ENCODE measurements at places on chromosomes 5 and 9.

DNA sequence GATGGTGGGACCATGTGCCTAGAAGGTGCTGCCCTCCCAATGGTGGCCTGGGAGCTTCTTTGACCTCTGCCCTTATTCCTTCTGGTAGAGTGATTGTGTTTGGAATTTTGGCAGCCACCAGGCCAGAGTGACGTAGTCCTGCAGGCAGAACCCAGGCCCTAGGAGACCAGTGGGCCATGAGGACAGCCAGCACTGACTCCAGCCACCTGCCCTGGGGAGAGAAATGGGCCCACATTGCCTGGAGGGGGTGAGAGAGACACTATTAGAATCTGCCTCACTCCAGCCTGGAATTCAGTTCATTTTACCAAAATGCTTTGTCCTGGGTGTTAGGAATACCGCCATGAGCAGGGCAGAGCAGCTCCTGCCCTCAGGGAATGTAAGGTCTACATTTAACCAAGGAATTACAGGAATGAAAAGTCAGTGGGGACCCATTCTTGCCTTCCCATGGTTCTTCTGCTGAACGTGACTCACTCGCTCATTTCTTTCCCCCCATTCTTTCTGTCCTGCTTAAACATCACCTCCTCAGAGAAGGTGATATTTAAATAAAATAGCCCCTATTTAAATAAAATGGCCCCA lies 5.5 kb upstream of the COL27A1 start:
- DNase-seq = no peak

- no peak for DNase-seq
Observed at GRCh38 chr9:28379082-28379481, 805.8 kb upstream of the C9orf72 start.

DNA sequence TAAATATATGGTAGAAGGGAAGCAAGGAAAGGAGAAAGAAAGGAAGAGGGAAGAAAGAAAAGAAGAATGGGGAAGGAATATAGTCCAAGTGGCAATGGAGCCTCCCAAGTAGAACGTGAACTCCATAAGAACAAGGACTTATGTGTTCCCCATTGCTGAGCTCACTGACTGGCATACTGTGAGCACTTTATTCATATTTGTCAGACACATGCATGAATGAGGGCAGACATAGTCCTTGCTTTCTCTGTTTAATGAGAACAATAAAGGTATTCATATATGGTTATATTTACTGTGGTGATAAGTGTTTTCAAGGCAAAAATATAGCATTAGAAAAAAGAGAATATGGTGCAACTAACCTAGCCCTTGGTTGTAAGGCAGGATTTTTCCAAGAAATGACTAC lies 23.6 kb upstream of the HMHB1 start:
- no peak for DNase-seq

- no peak for DNase-seq
Observed at GRCh38 chr9:124471761-124472160, 21.5 kb downstream of the ADGRD2 start.

DNA sequence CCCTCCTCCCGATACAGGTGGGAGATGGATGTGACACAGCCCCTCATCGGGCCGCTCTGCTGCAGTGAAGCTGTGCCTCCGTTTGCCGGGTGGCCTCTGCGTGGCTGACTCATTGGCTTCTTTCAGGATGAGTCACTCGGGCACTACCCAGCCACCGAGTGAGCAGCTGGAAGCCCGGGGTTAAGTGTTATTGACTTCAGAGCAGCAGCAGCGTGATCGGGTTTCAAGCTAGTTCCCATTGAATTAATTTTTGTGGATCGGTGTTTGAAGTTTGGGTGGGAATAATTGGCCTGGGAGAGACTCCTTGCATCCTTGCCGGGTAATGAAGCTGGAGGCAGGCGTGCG lies 266.4 kb upstream of the IRX4 start:
- DNase-seq = no peak

DNA sequence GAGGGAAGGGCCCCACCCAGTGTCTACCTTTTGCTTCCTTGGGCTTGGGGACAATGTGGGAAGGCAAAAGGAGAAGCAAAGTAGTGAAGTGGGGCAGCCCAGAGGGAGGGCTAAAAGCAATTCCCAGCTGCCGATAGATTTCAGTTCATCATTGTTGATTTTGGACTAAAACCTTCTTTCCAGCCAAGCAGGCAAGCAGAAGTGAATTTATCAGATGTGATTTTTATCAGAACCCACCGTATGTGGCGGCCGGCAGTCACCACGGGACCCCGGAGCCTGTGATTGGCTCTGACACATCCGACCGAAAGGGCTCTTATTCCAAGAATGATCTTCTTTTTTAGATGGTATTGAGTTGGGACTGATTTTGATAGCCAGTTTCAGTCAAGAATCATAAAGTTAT lies 559.9 kb downstream of the PSAT1 start:
- DNase-seq = no peak

- no peak for DNase-seq
Observed at GRCh38 chr5:59282726-59283125, 610.8 kb downstream of the PDE4D start.

DNA sequence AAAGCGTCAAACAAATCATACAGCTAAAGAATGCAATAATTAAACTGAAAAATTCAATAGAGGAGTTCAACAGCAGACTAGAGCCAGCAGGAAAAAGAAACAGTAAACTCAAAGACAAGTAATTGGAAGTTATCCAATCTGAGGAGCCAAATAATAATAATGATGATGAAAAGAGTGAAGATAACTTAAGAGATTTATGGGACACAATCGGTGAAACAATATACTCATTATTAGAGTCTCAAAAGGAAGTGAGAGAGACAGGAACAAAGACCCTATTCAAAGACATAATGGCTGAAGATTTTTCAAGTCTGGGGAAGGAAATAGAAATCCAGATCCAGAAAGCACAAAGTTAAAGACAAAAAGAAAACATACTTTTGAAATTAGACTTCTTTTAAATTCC lies 263.9 kb upstream of the NR4A3 start:
- DNase-seq = no peak

- DNase-seq = no peak
Observed at GRCh38 chr9:109806506-109807115, 26.6 kb downstream of the PALM2AKAP2 start.

DNA sequence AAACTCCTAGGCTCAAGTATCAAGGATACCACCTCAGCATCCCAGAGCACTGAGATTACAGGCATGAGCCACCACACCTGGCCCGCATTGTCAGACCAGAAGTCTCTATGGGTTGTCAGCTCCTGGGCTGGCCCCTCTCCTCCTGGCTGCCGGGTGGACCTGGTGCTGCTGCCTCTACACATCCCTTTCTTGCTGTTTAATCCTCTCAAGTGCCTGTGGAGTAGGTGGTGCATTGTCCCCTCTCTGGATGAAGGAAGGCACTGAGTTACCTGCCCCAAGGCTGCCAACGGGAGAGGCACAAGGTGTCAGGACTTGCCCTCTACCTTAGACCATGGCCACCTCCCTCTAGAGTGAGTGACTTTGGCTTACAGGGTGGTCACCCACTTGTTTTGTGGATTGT lies 37.4 kb downstream of the PHF2 start:
- no peak for DNase-seq

GRCh38 chr5:133859073-133859472 lies 109.4 kb downstream of the C5orf15 start:
- DNase-seq = no peak

DNA sequence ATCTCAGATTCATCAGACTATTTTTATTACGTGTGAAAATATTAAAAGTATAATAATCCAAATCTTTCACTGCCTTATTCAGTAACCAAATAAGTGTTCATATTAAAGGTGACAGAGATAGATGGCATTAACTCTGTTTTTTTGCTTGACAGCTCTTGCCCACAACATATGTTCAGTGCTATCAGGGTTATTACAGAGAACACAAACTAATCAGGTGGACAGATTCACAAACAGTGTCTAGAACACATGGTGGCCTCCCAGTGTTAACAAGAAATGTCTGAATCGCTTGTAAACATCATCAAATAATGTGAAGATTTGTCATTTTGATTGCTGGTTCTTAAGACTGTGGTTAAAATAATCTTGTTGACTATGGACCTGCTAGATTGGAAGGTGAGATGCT lies 609.1 kb upstream of the GRAMD2B start:
- DNase-seq = no peak

DNA sequence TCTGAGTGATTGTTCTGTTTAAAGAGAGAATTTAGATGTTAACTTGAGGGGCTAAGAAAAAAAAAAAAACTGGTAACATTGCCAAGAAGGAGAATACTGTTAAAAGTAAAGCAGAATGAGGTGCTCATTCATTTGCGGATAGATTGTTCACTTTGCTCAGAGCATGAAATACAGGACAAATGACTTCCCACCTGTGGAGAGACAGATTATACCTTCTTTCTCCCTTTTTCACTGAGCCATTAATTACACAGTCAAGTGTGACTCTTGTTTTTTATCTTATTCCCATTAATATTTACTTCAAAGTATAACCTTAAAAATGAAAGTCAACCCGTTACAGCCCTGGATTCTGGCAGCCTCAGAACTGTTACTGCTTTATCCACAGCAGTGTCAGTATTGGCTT lies 264.5 kb downstream of the TAF11L14 start:
- DNase-seq = no peak

GRCh38 chr9:84304166-84304565 lies 36.4 kb downstream of the SLC28A3 start:
- no peak for DNase-seq

- DNase-seq = no peak
Observed at GRCh38 chr5:148897842-148898241, 71.4 kb downstream of the ADRB2 start.

DNA sequence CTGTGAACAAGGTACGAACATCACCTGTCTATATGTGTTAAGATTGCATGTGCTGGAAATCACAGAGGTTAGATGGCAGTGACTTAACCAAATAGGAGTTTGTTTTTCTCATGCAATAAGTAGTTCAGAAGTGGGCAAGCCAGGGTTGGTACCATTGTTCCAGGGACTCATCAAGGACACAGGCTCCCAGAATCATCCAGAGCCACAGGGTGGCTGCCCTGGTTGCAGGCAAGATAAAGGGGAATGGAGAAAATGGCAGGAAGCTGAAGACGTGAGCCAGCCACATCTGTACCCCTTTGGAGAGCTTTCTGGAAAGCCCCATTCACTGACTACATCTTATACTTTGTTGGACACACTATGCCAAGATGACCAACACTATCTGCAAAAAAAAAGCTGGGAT lies 126.0 kb upstream of the IL12B start:
- DNase-seq = no peak

- DNase-seq = no peak
Observed at GRCh38 chr5:163908253-163908652, 402.8 kb downstream of the MAT2B start.

DNA sequence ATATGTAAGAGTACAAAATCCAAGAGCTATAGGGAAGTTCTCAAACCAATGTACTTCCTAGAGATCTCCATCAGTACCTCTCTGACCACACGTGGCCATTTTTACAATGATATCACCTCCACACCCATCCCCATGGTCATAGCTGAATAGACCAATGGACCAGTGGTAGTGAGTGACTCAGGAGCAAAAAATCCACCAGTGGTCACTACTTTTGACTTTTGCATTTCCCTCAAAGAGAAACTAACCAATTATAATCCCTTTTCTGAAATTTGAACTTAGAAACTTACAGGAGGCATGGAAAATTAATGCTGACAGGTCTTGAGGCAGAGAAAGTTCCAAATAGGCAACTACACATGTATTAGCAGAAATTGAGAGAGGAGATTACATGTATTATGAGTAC lies 238.4 kb downstream of the TRPM3 start:
- DNase-seq = no peak

DNA sequence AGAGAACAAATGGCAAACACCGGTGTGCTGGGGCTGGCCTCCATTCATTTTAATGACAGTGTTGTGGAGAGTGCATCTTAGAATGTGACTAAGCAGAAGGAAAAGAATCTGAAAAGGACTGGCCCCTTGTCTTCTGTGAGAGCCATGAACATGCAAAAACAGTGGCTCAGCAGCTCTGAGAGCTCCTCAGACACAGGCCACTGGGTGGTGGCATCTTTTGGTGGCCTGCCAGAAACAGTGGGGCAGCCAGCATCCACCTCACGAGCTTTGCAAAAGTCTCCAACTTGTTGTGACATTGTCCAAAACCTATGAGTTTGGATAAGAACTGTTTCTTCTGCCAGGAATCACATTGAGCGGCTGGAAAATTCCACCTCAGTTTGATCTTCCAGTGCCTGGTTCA lies 233.4 kb downstream of the NR3C1 start:
- DNase-seq = no peak

- DNase-seq = no peak
Observed at GRCh38 chr5:95778713-95779436, 43.7 kb downstream of the GLRX start.

DNA sequence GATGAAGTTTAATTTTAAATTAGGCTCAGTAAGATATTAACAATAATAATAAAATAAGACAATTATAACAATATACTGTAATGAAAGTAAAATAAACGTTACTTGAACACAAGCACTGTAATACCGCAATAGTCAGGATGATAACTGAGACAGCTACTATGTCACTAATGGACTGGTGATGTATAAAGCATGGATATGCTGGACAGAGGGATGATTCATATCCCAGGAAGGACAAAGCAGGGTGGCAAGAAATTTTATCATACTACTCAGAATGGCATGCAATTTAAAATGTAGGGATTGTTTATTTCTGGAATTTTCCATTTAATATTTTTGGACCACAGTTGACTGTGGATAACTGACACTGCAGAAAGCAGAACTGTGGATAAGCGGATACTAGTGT lies 196.9 kb downstream of the VPS13A start:
- no peak for DNase-seq

DNA sequence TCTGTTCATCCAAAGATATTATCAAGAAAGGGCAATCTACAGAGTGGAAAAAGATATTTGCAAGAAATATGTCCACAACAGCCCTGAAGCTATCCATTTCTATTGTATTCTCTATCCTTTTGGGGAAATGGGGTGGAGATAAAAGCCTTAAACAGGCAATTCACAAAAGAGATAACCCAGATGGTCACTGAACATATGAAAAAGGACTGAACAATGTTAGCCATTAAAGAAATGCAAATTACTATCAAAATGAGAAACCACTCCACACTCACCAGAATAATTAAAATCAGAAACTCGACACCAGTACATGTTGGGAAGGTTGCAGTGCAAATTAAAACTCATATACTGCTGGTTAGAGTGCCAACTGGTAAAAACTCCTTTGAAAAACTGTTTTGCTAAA lies 955.2 kb upstream of the DMAC1 start:
- no peak for DNase-seq

DNA sequence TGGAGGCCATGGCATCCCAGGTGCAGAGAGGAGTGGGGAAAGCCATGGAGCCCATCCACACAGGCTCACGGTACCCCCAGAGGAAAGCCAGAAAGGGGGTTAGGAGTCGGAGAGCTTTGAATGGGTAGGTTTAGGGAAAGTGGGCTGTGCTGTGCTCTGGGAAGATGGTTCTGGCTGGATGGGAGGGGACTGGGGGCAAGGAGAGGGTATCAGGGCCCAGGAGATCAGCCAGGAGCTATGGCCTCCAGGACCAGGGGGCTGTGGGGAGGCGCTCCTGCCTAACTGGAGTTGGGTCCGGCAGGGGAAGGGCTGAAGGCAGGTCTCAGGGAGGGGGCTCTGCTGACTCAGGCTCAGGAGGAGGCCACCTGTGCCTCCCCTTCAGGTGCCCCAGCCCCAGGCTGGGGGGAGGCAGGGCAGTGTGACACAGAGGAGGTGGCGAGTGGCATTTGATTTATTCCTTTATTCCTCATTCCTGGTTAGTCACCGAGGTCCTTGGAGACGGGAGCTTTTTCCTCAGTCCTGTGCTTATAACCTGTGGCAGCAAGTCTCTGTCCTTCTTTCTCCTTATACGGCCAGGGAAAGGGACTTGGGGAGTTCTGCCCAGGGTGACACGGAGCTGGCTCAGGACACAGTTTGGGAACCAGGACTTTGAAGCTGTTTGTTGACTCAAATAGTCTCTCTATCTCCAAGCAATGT lies 60.8 kb downstream of the TSTD2 start:
- no peak for DNase-seq

Data from stimulated activated CD8-positive, alpha-beta memory T cell treated with anti-CD3 and anti-CD28 coated beads, Interleukin-2, amount 100 ng/mL, for 1 hour (primary cell).